ENCODE measurements at places on chromosomes 7 and 10.

DNA sequence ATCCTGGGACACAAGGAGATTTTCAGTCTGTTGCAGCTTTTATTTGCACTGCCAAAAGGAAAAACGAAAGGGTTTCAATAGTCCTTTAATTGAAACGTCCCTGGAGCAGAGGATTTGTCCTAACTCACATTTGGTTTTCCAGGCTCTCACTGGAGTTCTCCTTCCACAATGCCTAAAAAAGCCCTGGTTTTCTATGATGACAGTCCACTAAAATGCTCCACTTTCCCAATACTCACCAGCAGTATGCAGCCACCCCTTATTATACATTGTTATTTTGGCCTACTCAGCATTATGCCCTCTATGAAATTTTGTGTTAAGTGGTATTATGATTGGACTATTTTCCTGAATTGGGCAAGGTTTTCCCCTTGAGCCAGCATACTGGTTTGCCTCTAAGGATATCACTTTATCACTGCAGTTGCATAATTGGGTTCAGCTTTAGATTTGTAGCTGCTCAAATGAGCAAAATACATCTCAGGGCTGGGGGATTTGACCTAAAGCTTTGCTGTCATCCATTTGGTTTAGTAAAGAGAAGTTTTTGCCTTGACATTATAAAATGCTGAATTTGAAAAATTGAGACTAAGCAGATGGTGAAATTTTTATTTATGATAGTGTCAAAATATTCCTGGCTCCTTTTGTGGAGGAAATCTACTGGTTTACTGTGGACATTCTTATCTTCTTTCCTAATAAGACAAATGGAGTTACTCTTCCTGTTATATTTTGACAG lies 239.2 kb downstream of the RNLS start:
- no peak for DNase-seq

DNA sequence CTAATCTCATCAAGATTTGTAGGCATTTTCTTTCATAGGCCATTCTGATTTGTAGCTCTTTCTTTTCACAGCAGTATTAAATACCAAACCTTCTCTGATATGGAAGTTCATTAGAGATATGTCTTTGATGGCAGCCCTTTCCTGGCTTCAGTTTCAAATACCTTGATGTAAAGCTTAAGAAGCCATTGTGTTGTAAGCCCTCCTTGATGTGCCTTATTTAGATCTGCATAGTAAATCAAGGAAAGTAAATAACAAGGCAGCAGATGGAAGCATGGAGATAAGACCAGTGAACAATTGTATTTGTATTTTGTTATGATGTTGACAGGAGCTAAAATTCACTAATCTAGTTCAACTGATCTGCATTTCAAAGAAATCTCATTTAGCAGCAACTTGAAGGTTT lies 234.9 kb upstream of the PPP1R3A start:
- DNase-seq, result no peak

DNA sequence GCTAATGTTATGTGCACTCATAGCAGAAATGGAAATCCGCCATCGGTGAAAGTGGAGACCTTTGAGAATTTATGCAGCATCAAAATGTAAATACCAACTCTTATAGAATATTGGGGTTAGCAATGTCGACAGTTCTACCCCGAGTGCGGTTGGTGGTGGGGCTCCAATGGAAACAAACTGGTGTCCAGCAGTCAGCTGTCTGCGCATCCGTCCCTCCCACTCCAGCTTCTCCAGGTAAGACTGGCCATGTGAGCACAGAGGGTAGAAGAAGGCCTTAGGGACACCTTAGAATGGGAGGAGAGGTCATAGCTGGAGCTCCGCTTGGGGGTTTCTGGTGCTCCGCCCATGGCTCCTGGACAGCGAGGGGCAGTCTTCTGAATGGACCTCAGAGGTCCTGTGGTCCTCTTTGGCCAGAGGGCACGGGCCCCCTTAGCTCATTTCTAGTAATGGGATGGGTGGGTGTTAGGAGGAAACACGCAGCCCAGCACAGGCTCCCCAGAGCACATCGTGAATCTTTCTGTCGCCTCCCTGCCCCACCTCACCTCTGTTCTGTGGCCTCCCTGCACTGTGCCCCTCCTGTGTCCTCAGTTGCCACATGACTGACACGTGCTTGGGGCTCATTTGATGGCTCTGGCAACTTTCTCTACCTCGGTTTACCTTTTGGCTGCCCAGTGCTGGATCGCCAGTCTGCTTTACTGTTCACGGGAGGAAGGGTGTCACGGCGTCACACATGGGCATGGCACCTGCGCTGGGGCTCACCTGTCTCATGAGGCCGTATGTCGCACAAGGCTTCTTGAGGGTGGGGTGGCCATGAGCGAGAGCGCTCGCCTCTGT lies 50.0 kb downstream of the MGMT start:
- no peak for DNase-seq

DNA sequence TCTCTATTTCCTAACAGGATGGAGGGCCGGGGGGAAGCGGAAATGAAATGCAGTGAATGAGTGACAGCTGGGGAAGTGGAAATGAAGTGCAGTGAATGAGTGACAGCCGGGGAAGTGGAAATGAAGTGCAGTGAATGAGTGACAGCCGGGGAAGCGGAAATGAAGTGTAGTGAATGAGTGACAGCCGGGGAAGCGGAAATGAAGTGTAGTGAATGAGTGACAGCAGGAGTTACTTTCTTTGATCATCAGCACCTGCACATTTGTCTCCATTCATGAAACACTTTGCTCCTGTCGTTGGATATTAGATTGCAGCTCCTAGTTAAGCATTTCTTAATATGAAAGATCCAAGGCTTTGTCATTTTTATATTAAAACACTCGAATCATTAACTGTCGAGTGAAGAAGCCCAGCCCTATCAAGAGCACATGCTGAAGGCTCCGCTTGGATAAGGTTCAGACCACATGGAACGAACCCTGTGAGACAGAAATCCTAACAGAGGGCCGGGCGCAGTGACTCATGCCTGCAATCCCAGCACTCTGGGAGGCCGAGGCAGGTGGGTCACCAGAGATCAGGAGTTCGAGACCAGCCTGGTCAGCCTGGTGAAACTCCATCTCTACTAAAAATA lies 406.0 kb upstream of the ADARB2 start:
- DNase-seq, result no peak

DNA sequence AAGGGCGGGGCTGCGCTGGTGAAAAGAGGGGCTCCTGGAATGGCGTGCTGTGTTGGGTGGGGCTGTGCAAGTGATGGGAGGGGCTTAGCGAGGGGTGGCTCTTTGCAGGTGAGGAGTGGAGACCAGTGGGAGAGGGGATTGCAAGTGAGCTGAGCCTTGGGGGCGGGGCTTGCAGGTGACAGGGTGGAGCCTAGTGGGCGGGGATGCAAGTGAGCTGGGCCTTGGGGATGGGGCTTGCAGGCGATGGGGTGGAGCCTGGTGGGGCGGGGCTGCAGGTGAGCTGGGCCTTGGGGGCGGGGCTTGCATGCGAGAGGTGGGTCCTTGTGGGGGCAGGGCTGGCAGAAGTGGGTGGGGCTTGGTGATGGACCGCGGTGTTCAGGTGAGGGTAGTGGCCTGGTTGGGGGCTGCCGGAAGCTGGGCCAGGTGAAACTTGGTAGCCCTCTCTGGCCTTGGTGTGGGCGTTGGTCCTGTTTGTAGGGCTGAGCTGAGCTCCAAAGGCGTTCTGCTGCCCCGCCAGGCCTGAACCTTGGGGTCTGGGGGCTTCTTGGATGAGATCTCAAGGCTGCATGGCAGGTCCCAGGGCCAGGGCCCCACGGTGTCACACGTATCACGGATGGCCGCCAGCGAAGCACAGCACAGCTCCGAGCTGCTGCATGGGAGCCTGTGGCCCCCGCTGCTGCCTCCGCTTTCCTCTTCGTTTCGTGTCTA lies 743 bp upstream of the PITRM1 start:
- no peak for DNase-seq

- DNase-seq, result peak; percentile 70
Measured at GRCh38 chr7:100896732-100897608, 1.3 kb upstream of the ACHE start.

DNA sequence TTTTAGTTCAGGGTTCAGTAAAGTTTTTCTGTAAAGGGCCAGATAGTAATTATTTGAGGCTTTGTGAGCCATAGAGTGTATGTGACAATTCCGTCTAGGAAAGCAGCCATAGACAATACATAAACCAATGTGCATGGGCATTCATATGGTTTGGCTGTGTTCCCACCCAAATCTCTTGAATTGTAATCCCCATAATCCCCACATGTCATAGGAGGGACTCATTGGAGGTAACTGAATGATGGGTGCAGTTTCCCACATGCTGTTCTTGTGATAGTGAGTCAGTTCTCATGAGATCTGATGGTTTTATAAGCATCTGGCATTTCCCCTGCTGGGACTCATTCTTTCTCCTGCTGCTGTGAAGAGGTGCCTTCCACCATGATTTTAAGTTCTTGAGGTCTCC lies 29.9 kb downstream of the SEC61G start:
- no peak for DNase-seq

- DNase-seq, result no peak
Measured at GRCh38 chr10:34281661-34282582, 533.2 kb downstream of the PARD3 start.

GRCh38 chr7:140732416-140732815 lies 35.9 kb downstream of the NDUFB2 start:
- no peak for DNase-seq

DNA sequence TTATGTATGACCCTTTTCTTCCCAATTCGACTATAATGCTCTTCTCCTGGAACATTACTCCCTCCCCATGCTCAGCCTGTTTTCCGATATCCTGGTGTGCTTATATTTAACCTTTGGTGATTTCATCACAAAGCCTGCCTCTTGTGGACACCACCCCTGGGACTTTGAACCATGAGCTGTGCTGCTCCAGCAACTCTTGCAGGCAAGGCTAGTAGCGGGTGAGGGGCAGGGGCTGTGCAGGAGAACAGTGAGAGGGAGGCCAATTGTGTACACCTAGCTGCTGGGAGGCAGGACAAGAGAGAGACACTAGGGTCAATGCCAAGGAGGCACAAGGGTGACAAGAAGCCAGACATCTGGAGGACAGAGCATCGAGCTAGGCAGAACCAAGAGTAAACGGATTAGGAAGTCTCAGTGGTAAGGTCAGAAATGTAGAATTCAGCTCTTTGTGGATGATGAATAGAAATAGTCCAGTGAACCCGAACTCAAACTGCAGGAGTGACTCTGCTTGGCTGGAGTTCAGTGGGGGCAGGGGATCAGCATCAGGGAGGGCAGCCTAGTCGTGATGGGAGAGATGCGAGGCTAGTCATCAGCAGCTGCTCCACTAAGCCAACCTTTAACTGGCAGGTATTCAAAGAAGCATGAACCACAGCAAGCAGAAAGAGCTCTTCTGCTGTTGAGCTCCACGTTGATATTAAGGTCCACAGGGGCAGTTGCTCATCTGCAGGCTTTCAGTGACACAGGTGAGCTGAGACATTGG lies 31.0 kb upstream of the MKI67 start:
- DNase-seq, result no peak

DNA sequence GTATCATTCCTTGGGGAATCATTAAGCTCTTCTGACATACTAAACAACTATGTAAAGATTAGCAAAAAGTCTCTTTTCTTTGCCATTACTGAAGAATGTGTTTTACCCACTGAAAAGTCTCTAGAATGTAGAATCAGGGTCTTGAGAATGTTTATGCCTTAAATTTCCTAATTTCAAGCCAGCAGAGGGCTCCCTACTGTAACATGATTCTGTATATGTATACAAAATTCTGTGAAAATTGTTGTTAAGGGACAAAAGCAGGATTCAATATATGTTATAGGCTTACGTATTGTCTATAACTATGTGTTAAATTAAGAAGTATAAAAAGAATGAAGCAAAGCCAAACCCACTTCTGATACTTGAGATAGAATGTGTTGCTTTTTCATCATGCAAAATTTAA lies 296.9 kb upstream of the DGKB start:
- DNase-seq, result no peak

DNA sequence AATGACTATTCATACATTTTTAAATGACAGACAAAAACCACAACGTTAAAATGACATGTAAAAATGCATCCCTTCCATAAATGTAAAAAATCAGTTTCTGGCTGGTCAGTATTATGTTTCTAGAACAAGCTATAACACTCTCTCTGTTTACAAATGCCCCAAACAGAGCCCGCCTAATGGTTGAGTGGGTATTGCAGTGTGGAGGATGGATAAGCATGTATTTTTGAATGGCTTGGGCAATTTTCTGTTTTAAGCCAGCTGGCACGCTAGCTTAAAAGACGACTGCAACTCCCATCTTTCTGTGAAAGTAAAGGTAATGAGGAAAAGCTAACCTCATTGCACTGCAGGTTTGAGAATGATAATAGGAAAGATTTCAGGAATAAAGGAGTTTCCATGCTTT lies 430.7 kb downstream of the PARD3 start:
- no peak for DNase-seq

DNA sequence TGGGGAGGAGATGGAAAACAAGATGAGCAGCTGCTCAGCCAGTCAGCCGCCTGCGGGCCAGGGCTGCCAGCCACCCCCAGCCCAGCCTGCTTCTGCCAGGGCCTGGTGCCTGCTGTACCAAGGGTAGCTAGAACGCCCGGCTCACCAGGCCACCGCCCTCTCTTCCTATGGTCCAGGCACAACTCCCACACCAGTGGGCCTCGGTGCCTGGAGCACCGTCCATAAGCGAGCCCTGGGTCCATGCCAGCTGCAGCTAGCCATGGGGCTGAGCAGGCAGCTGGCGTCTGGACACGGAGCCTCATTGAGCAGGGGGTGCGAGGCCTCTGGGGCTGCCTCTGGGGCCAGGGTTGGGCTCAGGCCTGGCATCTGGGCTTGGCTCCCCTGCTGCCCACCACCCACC lies 8.5 kb upstream of the RABGEF1 start:
- no peak for DNase-seq

DNA sequence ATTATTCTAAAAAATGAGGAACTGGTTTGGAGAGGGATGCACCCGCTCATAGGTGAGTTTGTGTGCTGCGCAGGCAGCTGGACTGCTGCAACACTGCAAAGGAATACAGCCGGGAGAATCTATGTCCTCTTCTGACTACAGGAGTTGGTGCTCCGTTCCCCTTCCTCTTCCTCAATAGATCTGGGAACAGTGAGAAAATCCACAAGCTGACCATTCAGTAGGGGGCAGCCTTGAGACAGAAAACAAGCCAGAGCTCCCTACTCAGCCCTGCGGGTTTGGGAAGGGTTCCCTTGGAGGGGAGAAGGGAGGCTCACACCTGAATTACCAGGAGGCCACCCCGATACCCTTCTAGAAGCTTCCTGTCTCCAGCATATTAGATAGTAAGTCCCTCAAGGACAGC lies 87.3 kb upstream of the FOXI2 start:
- DNase-seq, result no peak

- no peak for DNase-seq
Measured at GRCh38 chr7:144830024-144830785, 5.6 kb downstream of the TPK1 start.

- DNase-seq, result no peak
Measured at GRCh38 chr7:51482976-51483375, 166.4 kb upstream of the COBL start.
